ENCODE measurements at places on chromosomes 16 and 17. TPM values are rescaled to one million over a fixed set of nuclear protein-coding genes. Genes with fewer than 3 reads are reported as not detected.
A peak's percentile ranks its signal among the peaks of the same experiment; 100 is the strongest.

- no peak for DNase-seq
Measured at GRCh38 chr16:24918641-24919040, 72.9 kb downstream of the SLC5A11 start.

GRCh38 chr17:65742403-65743307 is 181.2 kb upstream of the AXIN2 start:
- DNase-seq, result peak; percentile 94

- DNase-seq, result no peak
Measured at GRCh38 chr17:51630101-51630671, 369.8 kb downstream of the UTP18 start.

- DNase-seq, result no peak
Measured at GRCh38 chr16:4239020-4239419, 2.9 kb downstream of the SRL start.

DNA sequence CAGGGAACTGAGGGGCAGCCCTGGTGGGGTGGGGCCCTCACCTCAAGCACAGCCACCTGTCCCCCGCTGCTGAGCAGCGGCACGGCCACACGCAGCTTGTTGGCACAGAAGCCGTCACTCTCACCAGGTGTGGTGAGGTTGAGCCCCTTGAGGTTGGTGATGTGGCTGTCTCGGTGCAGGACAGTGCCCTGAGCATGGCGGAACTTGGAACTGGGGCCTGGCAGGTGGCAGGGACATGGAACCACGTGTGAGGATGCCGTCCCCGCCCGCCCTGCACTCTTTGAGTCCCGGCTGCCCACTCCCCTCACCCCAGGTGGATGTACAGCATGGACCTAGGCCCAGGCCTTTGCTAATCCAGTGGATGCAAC is 9.7 kb upstream of the VASN start:
- DNase-seq, result no peak

The HOXB13 gene
- polyA plus RNA-seq, result not detected
